ENCODE measurements at places on chromosomes 16 and 17.

- no peak for DNase-seq
Observed at GRCh38 chr17:78974635-78975591, 4.8 kb downstream of the LGALS3BP start.

DNA sequence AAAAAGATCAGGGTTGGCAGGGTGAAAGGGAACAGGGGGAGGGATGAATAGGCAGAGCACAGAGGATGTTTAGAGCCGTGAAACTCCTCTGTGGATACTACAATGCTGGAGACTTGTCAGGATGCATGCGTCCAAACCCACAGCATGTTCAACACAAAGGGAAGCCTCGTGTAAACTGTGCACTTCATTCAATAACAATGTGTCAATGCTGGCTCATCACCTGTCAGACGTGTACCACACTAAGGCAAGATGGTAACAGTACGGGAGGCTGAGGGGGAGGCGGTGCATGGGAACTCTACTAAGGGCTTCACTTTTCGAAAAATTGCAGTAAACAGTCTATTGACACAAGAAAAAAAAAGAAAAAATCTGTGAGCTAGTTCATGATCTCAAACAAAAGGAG, 63.7 kb downstream of the C16orf95 start:
- no peak for DNase-seq

DNA sequence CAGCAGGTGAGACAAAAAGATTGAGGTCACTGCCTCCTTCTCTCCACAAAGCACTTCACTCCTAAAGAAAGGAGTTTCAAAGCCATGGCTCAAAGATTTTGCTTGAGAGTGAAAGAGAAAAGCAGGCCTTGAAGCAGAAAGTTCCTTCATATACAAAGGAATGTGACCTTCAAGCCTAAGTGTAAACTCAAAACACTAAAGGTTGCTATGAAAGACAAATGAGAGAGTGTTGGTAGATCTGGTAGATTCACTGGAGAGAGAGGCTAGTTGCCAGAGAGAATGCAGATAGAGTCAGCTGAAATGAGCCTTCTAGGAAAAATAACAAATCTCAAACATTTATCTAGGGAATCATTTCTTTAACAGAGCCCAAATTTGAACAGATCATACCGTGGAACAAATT, 305.2 kb downstream of the CDH8 start:
- DNase-seq = no peak

DNA sequence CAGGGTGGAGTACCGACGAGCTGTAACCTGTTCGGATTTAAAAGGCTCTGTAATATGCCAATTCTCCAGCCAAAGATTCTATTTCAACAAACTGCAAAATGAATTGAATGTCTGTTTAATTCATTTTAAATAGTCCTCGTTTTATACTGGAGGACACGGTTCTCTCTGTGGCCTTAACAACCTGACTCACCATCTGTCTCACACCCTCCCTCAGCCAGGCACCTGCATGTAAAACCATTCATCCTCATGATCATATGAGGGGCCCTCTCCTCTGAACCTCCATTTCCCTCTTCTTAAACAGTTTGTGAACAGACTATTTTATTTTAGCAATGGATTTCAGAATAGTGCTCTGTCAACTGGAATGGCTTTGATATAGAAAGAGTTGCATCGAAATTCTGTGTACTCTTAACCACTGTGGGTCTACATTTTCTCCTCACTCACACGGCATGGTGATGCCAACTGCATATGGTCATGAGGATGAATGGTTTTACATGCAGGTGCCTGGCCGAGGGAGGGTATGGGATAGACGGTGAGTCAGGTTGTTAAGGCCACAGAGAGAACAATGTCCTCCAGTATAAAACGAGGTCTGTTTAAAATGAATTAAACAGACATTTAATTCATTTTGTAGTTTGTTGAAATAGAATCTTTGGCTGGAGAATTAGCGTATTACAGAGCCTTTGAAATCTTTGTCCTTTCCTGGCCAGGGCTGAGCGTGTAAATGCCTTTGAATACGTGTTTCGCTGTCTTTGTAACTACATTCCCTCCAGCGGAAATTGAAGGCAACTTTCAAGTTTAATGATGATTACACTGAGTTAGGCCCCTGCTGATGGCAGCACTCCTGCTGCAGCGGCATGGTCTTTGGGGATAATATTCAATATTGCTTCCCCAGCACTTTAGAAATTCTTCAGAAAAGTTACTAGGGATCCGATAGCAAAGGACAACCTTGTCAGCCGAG, 329.6 kb downstream of the SNX29 start:
- DNase-seq = no peak

DNA sequence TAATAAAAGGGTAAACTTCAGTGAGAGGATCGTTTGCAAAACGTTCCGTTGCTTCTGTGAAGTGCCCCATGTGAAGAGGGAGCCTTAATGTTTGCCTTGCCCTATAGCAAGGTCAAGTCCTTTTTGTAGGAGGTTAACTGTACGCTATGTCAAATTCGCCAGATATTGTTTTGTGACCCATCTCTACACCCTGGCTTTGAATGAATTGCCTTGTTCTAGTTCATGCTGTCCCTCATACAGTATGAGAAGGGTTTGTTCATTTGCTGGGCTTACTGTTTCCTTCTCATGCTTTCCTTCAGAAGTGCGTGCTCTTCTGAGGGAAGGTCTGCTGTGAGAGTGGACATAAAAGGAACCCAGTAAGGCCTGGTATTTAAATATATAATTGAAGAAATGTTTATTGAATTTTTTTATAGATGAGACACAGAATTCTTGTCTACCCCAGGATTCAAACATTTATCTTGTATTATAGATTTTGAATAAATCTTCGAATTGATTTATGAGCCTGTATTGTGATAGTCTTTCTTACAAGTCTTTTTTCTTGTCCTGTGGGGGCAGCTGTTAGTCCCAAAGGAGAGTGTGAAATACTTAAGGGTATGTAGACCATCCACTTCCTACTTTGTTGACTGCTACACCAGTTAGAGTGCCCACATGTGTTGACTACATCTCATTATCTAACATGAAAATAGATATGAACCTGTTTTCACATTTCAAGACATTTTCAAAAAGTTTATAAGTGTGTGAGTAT, 1.7 kb downstream of the MAP3K3 start:
- no peak for DNase-seq

GRCh38 chr17:76716839-76717215, 6.1 kb upstream of the MXRA7 start:
- DNase-seq = no peak

DNA sequence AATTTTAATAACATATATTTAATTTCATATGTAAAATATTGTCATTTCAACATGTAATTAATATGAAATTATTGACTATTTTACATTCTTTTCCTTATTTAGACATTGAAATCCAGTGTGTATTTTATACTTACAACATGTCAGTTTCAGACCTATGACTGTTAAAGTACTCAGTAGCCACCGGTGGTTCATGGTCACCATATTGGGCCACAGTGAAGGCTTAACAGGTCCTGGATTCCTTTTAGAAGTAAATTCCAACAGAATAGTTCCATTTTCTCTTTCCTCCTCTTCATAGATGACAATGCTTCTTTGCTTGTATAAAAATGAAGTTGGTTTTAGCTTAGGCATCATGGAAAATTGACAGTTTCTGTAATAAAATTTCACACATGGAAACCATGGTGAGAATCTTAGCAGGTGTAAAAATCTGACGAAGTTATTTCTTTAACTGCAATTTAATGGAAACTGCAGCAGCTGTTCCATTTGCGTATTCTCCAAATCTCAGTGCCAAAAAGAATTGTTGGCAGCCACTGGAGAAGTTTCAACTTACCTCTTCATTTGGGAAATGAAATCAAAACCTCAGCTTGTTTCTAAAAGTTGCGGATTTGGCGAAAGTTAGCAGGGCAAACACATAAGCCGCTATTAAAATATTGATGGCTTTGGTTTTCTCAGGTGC, 231.1 kb downstream of the CDH13 start:
- no peak for DNase-seq
